ENCODE measurements at places on chromosomes 7 and 10.

GRCh38 chr10:51932530-51932929, 233.1 kb upstream of the CSTF2T start:
- DNase-seq: no peak

GRCh38 chr10:26881600-26882331, 21.0 kb upstream of the ABI1 start:
- no peak for DNase-seq

- no peak for DNase-seq
Measured at GRCh38 chr7:152512706-152513105, 76.9 kb upstream of the KMT2C start.

GRCh38 chr10:3472287-3473051, 299.9 kb upstream of the PITRM1 start:
- no peak for DNase-seq

DNA sequence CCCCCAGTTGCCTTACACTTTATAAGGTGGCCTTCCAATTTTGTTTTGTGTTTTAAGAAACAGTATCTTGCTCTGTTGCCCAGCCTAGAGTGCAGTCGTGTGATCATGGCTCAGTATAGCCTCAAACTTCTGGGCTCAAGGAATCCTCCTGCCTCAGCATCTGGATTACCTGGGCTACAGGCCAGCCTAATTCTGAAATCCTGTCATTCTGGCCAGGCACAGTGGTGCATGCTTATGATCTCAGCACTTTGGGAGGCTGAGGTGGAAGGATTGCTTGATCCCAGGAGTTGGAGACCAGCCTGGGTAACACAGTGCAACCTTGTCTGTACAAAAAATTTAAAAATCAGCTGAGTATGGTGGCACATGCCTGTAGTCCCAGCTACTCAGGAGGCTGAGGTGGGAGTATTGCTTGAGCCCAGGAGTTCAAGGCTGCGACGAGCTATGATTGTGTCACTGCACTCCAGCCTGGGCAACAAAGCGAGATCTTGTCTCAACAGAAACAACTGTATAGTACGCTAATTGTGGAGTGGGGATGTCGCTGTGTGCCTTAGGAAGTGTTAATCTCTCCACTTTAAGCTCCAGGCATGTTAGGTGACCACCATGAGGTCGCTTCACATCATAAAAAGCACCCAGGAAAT, 24.7 kb upstream of the RBM33 start:
- DNase-seq: no peak

DNA sequence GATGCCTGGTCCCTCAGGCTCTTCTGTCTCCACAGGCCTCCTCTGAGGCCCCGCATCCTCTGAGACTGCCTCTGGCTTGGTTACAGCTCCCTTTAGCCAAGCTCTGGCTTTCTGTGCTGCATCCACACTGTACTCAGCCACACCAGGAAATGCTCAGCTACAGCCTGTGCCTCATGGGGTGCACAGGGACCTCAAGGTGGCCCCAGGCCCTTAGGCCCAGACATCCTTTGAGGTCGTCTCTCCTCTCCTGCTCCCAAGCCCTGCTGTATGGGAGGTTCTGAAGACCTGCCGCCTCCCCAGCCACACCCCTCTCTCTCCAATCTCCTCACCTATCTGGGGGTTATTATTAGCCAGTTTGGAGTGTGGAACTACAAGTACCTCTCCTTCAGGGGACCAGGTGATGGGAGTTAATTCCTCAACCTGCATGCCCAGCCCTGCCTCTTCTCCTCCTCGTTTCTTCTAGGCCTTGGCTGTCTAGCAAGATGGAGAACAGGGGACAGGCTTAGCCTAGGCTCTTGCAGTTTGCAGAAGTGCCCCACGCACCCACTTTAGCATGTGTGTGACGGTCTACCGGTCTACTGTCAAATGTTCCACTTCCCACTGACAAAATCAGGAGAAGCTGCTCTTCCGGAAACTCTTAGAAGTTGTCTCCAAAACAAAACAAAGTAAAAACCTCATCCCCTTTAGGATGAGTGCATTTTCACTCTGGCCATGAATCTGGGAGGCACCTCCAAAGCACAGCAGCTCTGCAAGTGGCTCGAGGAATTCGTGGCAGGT, 64.0 kb upstream of the WAC start:
- DNase-seq: no peak

DNA sequence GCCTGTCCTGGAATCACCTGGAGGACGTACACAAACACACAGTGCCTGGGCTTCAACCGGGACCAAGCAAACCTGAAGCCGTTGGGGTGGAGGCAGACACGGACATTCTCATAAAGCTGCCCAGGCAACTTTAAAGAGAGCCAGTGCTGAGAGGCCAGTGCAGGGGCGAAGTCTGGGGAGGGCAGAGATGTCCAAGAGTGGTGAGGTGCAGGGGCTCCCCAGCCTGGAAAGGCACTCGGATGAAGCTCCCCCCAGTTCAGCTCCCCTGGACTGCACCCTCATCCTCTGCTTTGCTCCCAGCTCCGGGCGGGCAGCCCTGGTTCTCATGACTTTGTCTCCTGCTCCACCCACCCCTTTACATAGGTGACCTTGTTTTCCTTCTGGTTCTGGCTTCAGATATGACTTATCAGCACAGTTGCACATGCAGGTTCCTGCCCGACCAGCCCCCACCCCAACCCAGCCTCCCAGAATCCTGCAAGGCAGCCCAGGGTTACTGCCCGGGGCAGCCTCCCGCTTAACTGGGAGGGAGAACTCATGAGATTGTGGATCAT, 60.8 kb upstream of the EEPD1 start:
- DNase-seq: no peak

- no peak for DNase-seq
Measured at GRCh38 chr7:24718431-24718831, 38.8 kb downstream of the GSDME start.

- no peak for DNase-seq
Measured at GRCh38 chr10:120300513-120300912, 156.5 kb upstream of the PLPP4 start.

DNA sequence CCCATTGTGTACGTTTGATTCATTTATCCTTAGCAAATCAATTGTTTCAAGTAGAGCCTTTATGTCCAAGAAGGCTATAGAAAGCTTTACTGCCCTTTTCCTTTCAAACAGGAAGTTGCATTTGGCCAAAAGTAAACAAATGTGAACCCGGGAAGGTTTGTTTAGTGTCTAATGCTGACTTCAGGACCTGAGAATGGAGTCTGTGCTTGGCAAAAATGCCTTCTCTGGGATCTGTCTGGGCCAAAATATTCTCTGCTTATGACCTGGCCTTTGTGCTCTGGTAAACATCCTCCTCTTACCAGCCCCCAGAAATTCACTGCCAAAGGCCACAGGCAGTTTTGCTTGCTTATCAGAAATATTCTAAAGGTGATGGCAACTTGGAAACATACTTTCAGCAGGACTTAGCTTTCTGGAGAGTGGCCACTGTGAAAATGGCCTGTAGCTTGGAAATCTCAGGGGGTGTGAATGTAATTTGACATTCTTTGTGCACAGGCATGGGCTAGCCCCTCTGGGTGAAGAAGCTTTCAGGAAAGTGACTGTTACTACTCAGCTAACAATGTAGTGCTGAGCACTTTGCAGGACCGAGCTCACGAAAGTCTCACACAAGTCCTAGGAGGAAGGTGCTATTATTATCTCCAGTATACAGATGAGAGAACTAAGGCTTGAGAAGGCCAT, 199.5 kb downstream of the PTEN start:
- no peak for DNase-seq

- no peak for DNase-seq
Measured at GRCh38 chr10:42548254-42548653, 90.1 kb downstream of the ZNF33B start.

GRCh38 chr7:81776948-81777630, 7.2 kb upstream of the HGF start:
- no peak for DNase-seq

- no peak for DNase-seq
Measured at GRCh38 chr10:33154590-33154989, 179.9 kb downstream of the NRP1 start.

- no peak for DNase-seq
Measured at GRCh38 chr7:35971133-35971891, 170.5 kb downstream of the SEPTIN7 start.

DNA sequence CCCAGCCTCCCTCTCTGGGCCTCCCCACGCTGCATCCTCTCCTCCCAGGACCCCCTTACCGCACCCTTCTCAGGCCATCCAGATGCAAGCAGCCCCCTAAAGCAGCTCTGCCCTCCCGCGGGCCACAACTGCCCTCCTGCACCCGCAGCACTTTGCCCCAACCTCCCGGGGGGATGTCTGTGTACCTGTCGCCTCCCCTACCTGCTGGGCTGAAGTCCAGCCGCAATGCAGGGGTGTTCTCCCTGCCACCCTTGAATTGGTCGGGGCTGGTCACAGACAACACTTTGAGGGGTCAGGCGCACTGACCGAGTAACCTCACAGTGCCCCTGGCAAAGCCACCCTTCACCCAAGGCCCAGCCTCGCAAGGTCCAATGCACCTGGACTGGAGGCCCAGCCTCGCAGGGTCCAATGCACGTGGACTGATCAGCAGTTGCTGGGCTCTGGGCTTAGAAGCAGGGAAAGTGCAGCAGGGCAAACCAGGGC, 8.3 kb upstream of the CALML5 start:
- no peak for DNase-seq

GRCh38 chr10:124558339-124559321, 97.0 kb downstream of the LHPP start:
- no peak for DNase-seq

DNA sequence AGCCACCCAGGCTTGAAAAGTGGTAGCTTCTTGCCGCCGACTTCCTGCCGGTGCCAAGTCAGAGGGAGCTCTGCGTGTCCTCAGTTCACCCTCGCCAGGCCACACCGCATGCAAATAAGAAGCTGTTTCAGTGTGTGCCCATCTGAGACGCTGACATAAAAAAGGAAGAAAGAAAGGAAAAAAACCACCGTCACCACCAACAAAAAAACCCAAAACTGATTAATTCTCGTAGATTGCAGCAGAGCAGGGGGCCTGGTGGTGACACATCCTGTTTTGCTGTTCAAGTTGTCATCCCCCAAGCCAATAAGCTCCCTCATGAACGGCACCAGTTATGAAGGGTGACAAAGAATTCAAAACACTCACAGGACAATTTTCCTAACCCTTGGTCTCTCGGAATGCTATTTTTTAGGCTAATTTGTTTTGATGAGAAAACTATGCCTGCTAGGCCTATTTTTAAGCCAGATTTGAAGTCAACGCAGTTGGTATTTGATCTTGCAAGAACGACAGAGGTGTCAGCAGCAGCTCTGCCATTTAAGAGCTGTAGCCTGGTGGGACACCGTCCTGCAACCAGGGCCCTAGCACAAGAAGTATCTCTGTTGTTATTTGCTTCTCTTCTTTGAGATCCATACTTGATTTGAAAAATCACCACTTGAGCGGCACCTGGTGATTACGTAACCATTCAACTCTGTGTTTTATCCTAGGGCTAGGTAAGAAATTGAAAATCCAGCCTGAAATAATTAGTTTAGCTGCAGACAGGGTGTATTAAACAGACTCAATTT, 145.6 kb downstream of the PFKFB3 start:
- peak; percentile 12 for DNase-seq

GRCh38 chr7:115319541-115319940, 397.6 kb downstream of the MDFIC start:
- DNase-seq: no peak

GRCh38 chr7:55154096-55154495, 135.3 kb downstream of the EGFR start:
- DNase-seq: no peak

GRCh38 chr10:124092250-124092859, 1.0 kb downstream of the CHST15 start:
- peak; percentile 53 for DNase-seq

DNA sequence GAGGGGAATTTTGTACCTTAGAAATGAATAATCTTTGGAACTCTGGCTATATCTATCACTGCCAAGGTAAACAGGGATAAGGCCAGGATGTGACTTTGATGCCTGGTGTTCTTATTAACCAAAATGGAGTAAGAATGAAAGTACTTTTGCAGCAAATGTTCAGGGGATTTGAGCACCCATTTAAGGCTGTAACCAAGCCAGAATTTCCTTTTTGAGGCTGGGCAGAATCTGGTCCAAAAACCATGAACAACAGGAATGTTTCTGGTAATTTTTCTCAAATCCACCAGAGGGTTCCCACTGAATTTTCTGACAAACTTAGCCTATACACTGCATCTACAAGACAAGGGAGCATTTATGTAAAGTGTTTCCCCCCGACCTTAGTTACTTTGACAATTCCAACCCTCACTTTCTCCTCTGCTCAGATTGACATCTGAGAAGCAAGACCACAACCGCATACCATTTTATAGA, 120.6 kb downstream of the BAMBI start:
- DNase-seq: no peak

- no peak for DNase-seq
Measured at GRCh38 chr7:90081621-90082020, 72.6 kb upstream of the STEAP1 start.

- DNase-seq: no peak
Measured at GRCh38 chr7:131673576-131673975, 117.1 kb upstream of the PODXL start.

DNA sequence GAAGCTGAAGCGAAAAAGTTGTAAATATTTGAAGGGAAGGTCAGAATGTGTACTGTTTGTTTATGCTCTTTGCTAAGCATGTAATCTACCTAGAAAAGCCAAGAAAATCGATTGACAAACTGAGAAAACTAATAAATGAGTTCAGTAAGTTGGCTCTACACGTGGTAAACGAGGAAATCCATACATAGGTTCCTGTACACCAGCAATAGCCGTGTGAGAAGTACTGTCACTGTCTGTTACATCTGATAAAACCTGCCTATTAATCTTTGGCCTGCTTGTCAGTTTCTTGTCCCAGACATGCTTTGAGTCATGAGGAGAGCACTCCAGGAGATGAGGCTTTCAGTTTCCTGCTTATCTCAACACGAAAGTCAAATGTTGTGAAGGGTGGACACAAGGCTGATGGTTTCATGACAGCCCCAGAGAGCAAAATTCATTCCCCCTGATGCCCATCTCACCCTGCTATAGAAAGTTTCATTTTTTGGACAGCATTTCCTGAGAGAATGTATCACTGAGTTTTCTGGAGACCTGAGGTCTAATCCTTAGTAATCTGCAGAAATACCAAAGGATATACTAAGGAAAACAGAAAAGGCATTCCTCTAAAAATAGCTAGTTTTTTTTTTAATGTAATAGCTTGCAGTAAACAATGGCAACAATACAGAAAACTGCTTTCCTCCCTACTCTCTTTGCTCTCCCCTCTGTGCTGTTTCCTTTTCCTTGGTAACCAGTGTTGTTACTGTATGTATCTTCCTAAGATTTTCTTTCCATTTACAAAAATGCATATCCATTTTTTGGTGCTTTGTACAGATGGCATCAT, 18.8 kb downstream of the BMPR1A start:
- DNase-seq: no peak

GRCh38 chr7:128135159-128135514, 103.9 kb upstream of the LRRC4 start:
- DNase-seq: no peak

DNA sequence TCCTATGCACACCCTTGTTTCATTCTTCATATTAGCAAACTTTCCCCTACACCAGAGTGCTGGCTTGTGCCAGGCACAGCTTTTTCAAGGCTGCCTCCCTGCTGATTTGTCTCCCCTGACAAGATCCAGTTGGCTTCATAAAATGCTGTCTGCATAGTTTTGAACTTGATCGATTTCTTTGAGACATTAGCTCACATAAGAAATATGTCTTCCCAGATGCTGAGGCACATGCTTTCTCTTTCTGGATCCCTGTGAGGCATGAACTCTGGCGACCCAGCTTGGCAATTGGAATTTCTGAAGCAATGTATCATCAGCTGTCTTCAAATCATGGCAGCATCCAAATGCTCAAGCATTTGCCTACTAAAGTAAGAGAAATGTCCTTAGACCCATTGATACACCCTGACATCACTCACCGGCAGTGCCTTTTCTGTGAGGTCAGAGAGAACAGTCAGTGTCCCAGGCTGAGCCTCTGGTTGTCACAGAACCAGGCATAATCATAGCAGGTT, 616.4 kb upstream of the GHITM start:
- no peak for DNase-seq

Data from esophagus squamous epithelium (tissue), 5 donors.